ENCODE measurements at places on chromosomes 13 and 19.

DNA sequence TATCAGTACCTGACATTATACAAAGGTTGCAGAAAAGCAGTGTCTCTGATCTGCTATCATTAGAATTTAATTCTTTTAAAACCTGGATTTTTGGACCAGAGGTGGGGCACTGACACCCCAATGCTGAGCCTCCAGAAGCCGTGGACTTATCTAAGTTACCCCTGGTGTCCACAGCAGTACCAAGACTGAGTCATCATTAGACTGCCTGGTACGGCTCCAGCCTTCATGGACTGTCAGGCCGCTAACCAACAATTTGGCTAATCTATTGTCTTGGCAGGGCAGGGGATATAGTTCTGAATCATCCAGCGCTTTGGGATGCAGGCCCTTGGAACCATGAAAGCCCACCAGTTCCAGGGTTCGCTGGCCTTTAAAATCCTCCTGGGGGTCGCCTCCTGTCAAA lies 78.3 kb downstream of the TSHZ3 start:
- DNase-seq: peak; percentile 66

- no peak for DNase-seq
Measured at GRCh38 chr13:56352901-56353300, 787.8 kb upstream of the PRR20A start.

GRCh38 chr13:95503662-95504061 lies 48.9 kb upstream of the CLDN10 start:
- DNase-seq: no peak

DNA sequence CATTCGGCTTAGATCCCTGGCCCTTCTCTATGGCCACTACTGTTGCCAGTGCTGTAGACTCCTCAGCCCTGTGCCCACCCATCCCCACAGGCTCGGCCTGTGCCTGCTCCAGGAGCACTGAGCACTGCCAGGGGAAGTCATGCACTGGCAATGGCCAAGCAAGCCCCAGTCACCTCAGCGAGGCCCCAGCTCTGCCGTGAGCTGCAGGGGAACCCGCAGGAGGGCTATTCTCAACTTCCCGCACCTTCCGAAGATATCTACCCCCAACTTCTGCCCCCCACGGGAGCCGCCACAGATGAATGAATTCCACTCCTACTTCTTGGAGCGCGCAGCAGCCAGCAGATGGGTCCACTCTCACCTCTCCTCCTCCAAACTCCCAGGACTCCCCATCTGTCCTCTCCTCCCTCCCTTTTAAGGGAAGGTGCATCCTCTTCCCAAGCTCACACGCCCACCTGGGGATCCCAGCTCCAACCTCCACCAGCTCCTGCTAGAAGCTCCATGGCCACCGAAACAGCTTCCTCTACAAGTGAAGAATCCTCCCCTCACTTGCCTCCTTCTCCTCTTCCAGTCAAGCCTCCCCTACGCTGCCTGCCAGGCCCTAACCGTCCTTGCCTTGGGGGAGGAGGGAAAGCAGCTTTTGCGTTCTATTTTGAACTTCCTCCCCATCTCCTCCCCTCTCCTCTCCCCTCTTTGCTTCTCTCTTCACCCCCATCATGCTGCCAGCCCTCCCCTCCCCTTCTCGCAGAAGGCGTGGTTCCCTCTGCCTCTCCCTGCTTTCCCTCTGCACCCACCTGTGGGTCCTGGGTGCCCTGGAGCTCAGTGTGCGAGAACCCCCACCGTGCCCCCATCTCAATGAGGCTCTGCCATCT lies 52.2 kb downstream of the PEPD start:
- DNase-seq: no peak

- no peak for DNase-seq
Measured at GRCh38 chr13:78576261-78576660, 27.1 kb downstream of the POU4F1 start.

GRCh38 chr13:50779443-50780200 lies 63.9 kb downstream of the DLEU7 start:
- DNase-seq: no peak

DNA sequence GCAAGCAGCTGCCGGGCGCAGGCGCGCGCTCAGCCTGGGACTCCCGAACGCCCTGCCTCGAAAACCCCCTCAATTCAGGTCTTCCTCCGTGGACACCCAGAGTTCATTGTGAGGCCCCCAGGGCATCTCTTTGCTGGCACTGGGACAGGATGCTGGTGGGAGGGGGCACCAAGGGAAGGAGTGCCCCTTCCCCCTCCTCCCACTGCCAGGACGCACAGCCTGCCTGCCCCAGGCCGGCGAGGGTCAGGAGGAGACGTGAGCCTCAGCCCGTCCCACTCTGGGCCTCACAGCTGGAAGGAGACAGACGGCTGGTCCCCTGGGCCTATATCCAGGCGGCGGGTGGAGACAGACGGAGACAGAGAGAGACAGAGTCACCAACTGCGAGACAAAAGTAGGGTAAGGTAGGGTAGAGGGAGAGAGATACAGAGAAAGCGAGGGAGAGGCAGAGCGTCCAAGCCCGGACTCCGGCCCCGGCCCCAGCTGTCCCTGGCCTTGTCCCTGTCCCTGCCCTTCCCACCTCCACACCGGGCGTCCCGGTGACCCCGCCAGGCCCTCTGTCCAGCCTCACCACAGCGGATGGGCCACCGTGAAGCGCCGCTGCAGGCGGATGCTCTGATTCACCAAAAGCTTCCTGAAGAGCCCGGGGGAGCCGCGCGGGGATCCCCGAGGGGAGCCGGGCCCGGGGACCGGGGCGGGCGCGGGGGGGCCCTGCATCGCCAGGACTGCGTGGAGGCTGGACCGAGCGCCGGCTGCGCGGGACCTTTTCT lies at the start of gene PDE4C:
PDE4C (minus strand) TSS at position 737 of the 767 bp plus-strand sequence; CDS start at position 714, 23 bp downstream.
- no peak for DNase-seq

DNA sequence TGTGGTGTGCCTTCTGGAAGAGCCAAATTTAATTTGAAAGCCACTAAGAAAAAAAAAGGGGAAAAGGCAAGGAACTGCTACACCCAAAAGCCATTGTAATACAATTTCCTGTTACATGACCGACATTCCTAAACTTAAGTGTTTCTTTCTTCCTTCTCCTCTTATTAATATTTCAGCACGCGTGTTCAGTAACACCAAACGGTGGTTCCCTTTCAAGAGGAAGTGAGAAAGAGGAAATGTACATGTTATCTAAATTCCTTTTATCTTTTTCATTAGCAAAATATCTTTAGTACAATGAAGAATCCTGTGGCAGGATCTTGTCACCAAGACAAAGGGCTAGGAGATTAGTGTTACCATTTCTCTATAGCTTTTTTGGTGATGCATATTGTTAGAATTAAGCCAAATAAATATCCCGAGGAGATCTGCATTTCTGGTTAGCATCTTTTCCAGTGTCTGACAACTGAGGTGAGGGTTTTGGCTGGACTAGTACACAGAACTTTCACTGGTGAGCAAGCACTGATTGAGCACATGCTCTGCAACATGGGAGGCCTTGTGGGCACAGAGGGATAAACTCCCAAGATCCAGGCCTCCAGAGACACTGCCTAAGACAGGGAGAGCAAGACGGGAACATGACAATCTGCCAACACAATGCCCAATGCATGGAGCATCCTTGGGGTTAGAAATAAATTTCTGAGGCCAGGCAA lies 22.1 kb downstream of the LATS2 start:
- no peak for DNase-seq

GRCh38 chr19:5690955-5691821 lies 1.1 kb downstream of the RPL36 start:
- DNase-seq: peak; percentile 63

DNA sequence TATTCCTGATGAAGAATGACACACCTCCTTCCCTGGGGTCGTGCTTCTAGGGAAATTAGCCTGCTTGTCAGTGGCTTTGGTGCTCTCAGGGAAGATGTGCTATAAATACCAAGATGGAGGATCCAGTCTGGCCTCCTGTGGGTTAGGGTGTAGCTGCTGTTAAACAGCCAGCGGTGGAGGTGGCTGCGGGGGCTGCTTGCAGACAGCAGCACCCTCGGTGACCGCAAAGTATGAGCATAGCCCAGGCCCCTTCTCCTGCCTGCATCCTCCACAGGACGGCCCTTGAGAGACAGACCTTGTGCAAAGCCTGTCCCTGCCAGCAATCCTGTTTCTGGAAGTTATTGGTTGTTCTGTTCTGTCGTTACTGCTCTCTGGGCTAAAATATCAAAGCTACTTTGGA lies 11.4 kb downstream of the VSTM2B start:
- no peak for DNase-seq

DNA sequence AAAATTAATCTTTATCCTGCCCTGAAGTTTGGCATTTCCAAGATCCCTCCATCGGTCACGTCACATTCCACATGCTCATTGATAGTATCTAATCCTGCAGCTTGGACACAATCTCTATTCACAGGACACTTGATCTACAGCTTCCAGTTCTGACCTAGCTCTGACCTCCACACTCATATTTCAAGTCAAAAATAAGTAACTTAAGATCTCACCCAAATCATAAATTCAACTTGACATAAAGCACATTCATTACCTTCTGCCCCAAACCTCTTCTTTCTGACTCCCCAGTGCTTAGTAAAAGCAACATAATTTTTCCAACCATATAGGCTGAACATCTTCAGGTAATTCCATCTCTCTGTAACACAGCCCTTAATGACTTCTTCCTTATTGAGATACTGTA lies 880.2 kb downstream of the PCDH9 start:
- no peak for DNase-seq

DNA sequence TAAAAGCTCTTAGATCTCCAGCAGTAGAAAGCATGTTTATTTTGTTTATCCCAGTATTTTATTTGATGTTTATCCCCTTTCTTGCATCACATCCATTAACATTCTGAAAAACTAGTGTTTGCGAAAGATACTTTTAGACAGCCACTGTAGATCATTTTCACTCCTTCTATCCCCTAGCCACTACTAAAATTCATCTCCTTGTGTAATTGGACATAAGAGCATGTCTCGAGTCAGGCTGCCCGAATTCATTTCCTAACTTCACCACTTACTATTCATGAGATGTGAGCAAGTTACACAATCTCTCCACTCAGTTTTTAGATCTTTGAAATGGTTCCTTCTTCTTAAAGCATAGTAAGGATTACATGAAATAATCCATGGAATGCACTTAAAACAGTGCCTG lies 514.0 kb downstream of the KLF5 start:
- DNase-seq: no peak

DNA sequence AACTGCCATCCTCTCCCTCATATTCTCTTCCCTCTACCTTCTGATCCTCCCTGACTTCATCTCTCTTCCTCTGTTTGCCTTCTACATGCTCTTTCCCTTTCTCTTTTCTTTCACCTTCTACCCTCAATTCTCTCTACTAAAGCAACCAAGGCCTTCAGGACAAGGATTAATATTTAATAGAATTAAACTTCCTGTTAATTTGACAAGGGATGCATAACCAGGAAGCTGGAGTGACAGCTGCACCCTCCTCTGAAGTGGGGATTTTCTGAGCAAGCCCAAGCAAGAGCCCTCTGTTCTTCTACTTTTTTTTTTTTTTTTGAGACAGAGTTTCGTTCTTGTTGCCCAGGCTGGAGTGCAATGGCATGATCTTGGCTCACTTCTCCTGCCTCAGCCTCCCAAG lies 63.4 kb upstream of the MED4 start:
- DNase-seq: no peak

GRCh38 chr13:106532111-106532929 lies 3.1 kb downstream of the EFNB2 start:
- no peak for DNase-seq

GRCh38 chr19:21851596-21852345 lies 15.8 kb upstream of the ZNF43 start:
- DNase-seq: peak; percentile 90

DNA sequence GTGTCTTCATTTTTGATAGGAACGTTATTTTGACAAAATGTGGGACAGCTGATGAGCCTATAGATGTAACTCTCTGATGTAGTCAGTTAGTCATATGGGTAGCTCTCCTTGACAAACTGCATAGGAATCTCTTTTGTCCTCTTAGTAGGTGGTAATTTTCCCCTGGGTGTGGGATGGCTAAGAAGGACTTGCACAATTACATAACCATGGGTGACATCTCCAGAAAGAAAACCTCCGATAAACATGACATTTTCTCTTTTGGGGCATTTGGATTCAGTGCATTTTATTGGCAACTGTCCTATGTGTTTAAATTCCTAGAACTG lies 41.8 kb downstream of the IGFL3 start:
- DNase-seq: no peak

- DNase-seq: no peak
Measured at GRCh38 chr19:15475611-15476010, 3.7 kb downstream of the PGLYRP2 start.

DNA sequence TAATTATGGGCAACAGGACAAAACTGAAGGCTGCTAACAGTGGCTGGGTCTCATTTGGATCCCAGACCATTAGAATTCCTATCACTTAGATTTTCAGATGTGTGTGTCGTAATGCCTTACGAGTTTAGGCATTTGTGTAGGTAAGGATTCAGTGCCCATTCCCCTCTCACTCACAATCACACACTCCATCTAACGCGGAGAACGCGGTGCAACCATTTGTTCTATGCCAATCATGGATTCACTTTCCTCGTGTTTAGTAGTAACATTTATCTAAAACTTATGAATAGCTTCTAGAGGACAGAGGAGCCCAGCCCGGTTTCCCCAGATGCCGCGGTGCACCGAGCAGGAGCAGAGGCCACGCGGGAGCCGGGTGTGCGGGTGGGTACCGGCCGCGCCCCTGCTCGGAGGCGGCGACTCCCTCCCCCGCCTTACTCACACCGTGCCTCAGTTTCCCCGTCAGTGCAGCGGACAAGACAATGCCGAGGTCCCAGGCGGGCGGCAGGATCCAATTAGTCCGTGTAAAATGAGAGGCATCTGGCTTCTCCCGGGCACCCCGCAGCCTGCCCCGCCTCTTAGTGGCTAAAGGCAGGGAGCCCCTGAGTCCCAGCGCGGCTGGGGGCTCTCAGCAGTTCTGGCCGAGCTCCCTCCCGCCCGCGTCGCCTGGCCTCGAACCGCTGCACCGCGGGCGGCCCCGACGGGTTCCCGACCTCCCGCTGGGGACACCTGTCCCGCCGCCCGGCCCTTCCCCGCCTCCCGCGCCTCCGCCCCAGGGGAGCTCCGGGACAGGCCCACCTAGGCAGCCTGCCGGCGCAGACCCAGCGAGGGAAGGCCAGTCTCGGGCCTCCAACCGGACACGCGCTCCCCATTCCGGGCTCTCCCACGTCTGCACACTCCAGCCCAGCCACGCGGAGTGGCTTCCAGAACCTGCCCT lies 5.9 kb upstream of the C1QTNF9B start:
- DNase-seq: no peak

DNA sequence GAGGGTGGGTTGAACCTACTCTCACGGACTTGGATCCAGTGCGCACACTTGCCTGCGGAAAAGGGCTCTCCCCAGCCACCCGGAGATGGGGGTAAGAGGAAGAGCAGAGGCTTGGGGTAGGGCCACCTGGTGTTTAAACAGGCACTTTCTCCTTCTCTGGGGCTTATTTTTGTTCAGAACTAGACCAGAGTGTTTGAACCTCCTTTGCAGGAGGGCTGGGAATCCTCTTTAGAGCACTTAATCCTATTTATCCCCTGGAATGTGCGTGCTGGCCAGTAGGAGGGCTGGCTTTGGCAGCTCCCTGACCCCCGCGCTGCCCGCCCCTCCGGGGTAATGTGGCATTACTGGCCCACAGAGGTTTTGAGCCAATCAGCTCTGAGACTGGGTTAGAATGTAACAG lies 2.0 kb downstream of the RGS9BP start:
- DNase-seq: no peak

GRCh38 chr13:91450913-91451312 lies 52.5 kb downstream of the GPC5 start:
- DNase-seq: no peak

- DNase-seq: no peak
Measured at GRCh38 chr19:5089283-5089682, 120.4 kb downstream of the KDM4B start.
